ENCODE measurements at places on chromosomes 2 and 18.

GRCh38 chr18:3885209-3885792 is 435.3 kb downstream of the TGIF1 start:
- DNase-seq: no peak

DNA sequence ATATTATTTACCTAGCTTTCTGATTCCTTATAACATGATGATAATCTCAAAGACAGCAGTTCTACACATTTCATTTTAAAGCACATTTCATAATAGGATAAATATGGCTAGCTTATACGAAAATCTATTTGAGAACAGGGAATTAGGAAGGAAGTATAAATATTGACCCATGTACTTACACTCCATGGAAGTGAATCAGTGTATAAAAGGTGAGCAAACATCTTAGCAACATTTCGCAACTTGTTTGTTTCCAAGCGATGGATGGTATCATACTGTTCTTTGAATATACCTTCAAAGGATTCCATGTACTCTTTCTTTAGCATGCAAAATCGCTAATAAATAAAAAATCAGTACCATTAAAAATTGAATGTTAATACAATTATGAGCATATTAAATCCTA is 53.1 kb downstream of the CWC22 start:
- DNase-seq: no peak

DNA sequence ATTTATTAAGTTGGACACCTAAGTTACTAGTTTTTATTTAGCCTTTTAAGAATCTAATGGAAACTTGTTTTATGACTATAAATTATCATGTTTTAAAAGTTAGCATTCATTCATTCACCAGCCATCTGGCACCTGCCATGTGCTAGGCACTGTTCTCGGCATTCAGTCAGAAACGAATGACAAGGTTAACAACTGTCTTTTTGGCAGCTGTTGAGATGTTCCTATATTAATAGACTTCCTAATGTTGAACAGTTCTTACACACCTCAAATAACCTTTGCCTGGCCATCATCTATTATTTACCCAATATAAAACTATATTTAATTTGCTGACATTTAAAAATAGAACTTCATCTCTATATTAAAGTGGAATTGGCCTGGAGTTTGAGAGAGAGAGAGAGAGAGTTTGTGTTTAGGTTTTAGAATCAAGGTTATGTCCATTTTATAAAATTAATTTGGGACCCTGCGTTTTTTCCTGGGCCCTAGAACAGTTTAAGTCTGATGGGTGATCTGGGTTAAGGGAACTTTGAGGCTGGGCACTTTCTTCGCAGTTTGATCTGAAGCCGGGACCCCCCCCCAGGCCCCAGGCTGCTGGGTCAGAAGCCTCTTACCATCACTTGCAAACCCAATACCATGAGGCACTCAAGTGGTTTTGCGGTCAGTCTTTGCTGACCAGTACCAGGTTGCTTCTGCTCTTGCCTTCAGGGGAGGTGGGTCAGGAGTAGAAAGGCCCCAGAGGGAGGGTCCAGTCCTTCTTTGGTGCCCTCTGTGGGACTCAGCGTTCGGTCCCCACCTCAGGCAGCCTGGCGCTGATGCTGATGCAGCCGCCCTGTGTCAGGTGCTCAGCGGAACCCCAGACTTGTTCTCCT is 48.3 kb upstream of the ASB1 start:
- no peak for DNase-seq

DNA sequence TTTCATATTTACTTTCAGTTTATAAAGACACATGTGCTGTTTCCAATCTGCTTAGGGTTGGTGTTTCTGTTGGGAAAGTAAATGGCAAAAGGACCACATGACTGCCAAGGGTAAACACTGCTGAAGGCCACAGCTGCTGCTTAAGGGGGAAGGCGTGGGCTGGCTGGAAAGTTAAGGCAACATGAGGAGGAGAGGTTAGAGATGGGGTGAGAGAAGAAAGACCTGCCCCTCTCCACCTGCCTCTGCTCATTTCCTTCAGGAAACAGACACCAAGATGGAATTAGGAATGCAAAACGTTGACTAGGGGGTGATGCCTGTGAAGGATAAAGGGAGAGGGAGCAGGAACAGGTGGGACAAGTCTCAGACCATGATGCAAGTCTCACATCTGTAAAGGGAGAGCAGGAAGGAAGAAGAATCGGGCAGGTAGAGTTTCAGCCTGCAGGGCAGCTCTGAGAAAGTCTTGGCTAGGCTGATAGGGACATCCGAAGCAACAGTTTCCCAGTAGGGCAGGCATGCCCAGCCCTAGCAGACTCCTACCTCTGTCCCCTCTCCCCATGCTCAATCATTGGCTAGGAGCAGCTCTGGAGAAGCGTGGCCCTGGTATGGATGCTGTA is 86.0 kb downstream of the CDC42EP3 start:
- no peak for DNase-seq

- no peak for DNase-seq
Observed at GRCh38 chr2:101698844-101699754, 1.6 kb downstream of the MAP4K4 start.

- DNase-seq: no peak
Observed at GRCh38 chr2:96775160-96775559, 14.5 kb downstream of the CNNM4 start.

GRCh38 chr18:64179556-64180080 is 30.7 kb upstream of the LINC00305 start:
- no peak for DNase-seq

DNA sequence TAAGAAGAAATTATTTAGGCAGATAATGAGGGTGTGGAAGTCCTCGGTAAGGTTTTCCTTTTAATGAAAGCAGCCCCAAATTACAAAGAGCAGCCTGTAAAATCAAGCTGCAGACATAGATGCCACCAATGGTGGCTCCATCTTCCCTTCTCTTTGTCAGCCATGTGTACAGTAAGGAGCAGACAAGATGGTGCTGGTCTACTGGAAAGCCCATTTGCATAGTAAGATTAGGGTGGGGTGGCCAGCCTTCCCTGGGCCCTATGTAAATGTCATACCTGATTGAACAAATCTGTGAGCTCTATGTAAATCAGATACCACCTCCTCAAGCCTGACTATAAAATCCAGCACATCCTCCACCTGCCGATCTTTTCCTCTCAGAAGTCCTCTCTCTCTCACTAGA is 154.4 kb upstream of the SERTAD2 start:
- no peak for DNase-seq

DNA sequence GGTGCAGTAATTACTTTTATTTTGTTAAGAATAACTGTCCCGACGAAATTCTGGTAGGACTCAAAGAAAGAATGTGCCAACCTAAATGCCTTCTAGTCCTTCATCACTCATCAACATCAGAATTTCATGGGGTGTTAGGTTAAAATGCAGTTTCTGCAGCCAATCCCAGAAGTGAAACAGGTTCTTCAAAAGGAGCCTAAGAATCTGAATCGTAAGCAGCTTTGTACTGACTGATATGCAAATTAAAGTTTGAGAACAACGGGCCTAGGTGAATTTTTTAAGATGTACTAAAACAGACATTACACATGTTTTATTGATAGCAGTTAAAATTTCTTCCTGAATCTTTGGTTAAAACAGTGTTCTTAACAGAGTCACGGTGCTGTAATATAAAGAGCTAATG is 140.3 kb upstream of the ZC3H15 start:
- DNase-seq: no peak

- DNase-seq: no peak
Observed at GRCh38 chr2:143521396-143521795, 392.2 kb downstream of the ARHGAP15 start.

- no peak for DNase-seq
Observed at GRCh38 chr2:17148407-17149145, 369.7 kb downstream of the RAD51AP2 start.

DNA sequence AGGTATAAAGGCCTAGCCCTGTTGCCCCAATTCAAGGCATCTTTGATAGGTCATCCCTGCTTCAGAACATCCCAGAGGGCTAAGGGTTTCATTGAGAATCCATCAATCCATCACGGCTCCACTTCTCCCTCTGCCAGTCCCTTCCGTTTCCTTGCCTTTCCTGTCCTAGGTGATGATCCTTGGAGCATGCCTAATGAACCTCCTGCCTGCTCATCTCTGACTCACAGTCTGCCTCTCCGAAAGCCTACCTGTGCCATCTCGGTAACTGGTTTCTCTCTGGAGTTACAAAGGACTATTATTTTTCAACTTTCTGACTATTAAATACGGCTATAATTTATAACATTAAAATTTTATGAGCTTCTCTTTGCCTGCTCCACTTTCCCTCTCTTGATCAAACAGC is 36.7 kb upstream of the OSBPL6 start:
- no peak for DNase-seq

DNA sequence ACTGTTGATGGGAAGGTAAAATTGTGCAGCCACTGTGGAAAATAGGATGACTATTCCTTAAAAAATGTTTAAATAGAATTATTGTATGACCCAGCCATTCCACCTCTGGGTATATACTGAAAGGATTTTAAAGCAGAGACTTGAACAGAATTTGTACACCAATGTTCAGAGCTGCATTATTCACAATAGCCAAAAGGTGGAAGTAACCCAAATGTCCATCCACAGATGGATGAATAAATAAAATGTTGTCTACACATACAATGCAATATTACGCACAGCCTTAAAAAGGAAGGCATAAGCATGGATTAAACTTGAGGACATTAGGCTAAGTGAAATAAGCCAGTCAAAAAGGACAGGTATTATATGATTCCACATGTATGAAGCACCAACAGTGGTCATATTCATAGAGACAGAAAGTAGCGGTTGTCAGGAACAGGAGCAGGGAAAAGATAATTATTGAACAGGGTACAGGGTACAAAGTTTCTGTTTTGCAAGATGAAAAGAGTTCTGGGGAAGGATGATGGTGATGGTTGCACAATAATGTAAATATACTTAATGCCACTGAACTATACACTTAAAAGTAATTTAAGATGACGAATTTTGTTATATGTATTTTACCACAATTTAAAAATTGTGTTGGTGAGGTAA is 39.4 kb downstream of the EVA1A start:
- DNase-seq: no peak

DNA sequence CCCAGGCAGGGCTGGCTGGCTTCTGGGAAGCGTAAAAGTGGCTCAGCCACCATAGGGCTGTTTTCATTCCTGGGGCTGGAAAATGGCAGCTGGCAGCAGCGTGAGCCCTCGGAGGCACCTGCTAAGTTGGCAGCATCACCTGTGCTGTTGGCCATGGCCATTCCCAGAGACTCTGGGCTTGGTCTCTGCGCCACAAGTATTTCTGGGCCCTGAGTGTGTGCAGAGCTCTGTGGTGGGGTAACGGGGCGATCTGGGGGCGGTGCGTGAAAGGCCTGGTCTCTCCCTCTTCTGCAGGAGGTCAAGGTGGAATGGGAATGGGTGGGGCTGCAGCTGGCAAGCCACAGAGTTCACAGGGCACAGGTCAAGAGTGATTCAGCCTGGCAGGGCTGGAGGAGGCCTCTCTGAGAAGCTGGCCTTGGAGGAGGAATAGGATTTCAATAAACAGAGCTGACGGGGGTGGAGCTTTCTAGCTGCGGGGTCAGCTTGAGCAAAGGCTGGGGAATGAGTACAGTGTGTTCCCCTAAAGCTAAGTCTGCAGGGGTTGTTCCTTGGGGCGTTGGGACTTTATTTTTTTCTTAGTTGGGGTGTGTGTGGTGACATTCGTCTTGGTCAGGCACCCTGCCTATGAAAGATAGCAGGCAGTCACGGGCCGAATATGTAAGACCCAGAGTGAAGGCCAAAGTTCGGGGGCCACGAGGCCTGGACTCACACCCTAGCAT is 10.3 kb upstream of the NTSR2 start:
- DNase-seq: no peak

DNA sequence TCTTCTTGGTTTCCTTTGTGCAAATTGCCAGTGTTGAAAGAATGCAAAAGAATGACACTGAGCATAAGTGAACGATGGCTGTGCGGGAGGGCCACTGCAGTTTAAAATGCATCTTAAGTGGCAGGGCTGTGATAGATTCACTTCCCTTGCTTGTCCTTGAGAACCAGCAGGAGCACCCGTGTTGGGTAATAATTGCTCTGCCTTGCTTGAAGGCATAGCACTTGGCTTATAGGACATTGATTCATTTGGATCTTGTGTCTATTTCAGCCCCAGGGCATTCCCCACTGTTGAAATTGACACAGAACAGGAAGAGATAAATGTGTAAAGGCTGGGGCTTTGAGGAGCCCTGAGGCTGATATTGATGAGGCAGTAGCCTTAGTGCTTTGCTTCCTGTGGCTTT is 1003.7 kb upstream of the GYPC start:
- no peak for DNase-seq

GRCh38 chr2:144801325-144801724 is 281.4 kb upstream of the ZEB2 start:
- no peak for DNase-seq

- DNase-seq: no peak
Observed at GRCh38 chr2:160878618-160879017, 281.6 kb upstream of the TANK start.

GRCh38 chr2:46333912-46334311 is 36.7 kb downstream of the EPAS1 start:
- no peak for DNase-seq

DNA sequence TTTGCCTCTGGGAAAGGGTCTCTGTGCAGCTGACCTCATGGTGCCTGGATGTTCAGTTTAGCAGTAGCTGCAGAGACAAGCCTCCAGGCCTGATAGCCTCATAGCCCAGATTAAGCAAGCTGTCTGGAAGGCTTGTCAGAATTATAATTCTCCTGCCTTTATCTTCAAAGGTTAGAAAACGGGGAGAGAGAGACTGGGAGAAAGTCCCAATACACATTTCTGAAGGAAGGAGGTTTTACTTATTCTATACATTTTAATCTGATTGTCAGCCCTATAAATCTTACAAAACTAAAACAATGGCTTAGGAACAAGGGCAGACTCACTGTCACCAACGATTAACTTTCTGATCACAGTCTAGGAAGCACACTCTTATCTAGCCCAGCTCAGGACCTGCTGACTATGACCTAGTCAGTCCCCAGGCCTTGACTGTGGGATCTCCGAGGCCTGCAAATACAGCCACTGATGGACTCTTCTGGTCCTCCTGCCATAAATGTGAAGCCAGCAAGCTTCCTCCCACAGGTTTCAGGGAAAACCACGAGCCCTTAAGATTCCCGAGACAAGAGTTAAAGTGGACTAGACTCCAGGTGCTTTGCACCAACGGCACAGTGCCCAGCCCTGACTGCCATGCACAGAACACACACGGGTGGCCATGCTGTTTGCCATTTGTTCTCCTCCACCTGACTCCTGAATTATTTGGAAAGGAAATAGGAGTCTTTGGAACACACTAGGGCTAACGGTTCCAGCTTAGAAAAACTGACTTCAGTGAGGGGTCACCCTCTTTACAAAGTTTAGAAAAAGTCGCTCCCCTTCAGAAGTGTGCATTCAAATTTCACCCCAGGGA is 111.4 kb upstream of the SMAD7 start:
- DNase-seq: no peak

- no peak for DNase-seq
Observed at GRCh38 chr2:85042330-85042729, 71.4 kb downstream of the KCMF1 start.

GRCh38 chr18:29326214-29326613 is 1149.3 kb upstream of the CDH2 start:
- no peak for DNase-seq

- no peak for DNase-seq
Observed at GRCh38 chr18:41731884-41732283, 223.2 kb upstream of the PIK3C3 start.

GRCh38 chr2:7430421-7430868 is 513.2 kb downstream of the RNF144A start:
- no peak for DNase-seq
